Stimulated activated CD8-positive, alpha-beta memory T cell treated with anti-CD3 and anti-CD28 coated beads, Interleukin-2, amount 100 ng/mL, for 1 hour (primary cell): ENCODE measurements at places on chromosomes 12 and 14.

DNA sequence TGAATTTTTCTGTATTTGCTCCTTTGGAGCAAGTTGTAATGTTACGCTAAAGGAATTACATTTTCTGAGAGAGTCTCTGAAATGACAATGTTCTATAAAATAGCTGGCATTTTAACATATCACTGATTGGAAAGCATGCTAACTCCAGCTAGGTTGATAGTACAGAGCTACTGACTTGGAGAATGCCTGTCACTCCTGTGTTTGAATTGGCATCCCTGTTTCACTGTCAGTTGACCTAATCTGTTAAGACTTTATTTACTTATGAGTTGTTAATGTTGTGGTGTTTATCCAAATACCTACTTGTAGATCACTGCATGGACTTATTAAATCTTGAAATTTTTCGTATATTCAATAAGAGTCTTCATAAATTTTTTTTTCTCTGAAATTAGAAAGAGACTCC is 33.6 kb downstream of the HCFC2 start:
- no peak for DNase-seq

GRCh38 chr14:41000350-41000749 is 606.3 kb upstream of the LRFN5 start:
- DNase-seq: no peak

DNA sequence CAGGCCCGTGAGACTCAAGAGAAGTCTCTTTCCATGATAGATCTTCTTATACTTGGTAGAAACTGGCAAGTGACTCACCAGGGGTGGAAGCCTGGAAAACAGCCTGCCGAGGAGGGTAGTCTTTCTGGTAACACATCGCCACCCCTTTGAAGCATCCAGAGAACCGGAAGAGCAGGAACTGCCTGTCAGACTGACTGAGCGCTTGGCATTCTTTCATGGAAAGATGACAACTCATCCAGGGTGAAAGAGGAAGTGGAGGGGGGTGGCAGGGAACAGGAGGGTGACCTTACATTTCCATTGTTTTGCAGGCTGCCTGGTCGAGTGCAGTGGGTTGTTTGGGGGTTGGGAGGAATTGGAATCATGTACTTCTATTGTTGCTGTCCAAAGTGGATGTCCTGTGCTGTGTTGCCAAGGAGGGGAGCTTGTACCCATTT is 34.5 kb downstream of the PRKCH start:
- no peak for DNase-seq

- no peak for DNase-seq
Observed at GRCh38 chr12:4859478-4860210, 50.1 kb upstream of the KCNA1 start.

DNA sequence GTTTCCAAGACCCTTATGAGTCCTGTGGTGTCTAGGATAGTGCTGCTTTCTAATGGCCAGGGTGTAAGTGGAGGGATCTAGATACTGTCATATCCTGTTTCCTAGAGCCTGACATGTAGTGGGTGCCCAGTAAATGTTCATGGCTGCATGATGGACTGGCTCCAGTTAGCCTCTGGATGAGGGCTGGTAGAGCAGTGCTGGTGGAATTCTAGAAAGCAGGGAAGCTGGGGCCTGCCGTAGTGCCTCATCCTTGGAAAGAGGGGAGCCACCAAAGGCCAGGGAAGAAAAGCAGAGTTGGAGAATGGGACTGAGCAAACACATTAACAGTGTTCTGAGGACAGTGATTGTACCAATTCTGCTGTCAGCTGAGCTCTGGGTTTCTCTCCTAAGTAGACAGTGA is 637 bp downstream of the GZMB start:
- no peak for DNase-seq

DNA sequence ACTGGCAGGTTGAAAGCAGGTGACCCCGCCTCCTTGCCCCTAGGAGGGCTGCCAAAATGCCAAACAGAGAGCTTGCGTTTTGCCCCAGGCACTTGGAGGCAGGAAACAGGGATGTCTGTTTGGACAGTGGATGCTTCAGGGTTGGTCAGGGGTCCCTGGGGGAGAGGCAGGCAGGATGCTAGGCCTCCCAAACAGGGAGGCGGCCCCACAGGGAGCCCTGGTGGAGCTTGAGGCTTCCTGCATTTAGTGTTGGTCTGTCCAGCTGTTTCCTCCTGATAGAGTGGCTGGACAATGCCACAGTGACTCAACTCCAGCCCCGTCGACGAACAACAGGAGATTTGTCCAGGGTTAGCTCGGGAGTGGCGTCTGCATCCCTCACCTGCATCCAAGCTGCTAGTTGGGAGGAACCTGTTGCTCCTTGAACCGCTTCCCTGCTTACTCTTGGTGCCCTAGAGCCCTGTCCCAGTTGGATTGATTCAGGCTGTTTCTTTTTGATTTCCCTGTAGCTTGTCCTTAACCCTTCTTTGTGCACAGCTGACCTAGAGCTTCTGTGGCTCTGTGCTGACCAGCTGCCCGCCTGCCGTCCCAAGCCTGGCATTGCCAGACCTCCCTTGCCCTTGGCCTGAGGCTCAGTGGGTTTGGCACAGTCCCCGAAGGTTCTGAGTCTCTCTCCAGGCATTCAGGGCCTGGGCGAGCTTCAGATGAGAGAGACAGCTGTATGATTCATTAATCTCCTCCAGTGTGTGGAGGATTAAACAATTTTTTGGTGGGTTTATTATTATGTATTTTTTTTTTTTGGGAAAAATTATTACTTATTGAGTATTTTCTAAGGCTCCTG is 45.9 kb downstream of the TSPAN9 start:
- DNase-seq: no peak

GRCh38 chr12:63152321-63152700 is 1.3 kb upstream of the AVPR1A start:
- DNase-seq: no peak

DNA sequence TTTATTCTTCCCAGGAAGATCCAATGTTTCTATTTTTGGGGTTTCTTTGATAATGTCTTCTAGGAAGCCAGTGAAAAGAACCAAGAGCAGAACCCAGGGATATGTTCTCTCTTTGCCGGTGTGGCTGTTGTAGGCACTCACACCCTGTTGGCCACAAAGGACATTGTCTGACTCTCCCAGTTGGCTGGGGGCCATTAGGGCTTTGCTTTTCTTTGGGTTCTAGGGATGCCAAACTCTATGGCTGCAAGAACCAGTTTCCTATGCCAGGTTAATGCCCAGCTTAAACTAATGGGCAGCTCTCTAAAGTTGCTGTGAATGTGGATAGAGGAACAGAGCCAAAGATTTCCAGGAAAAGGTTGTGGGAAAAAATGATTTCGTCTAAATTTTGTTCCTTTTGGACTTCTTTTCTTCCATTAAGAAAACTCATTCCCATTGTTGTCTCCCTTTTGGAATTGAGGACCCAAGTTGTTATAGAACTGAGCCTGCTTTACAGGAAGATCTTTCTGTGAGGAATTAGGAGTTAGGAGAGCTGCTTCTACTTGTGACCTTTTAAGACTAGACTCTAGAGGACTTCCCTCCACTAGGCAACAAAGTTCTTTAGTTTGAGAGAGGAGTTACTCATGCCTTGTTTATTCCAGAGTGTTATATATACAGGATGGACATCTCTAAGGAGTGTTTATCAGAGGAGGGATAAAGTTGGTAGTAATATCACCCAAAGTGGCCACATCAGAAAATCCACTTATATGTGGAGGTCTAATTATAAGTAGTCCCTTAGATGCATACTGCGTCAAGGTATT is 13.1 kb downstream of the COPZ1 start:
- no peak for DNase-seq

- no peak for DNase-seq
Observed at GRCh38 chr14:60003991-60004390, 84.0 kb downstream of the LRRC9 start.

DNA sequence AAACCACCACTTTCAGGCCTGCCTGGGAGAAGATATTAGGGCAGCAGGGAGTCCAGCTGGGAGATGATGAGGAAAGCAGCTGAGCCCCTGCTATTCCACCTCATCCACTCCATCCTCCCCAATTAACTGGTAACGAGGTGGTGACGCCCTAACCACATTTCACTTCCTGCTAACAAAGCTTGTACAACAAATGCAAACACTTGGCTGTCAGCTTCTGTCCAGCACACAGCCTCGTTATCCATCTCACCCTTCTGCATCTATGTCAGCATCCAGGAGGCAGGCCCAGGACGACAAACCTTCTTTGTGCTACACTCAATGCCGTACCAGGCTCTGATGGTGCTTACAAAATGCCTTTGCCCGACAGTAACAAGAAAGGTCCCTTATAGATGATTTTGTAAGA is 225.4 kb downstream of the APAF1 start:
- no peak for DNase-seq

DNA sequence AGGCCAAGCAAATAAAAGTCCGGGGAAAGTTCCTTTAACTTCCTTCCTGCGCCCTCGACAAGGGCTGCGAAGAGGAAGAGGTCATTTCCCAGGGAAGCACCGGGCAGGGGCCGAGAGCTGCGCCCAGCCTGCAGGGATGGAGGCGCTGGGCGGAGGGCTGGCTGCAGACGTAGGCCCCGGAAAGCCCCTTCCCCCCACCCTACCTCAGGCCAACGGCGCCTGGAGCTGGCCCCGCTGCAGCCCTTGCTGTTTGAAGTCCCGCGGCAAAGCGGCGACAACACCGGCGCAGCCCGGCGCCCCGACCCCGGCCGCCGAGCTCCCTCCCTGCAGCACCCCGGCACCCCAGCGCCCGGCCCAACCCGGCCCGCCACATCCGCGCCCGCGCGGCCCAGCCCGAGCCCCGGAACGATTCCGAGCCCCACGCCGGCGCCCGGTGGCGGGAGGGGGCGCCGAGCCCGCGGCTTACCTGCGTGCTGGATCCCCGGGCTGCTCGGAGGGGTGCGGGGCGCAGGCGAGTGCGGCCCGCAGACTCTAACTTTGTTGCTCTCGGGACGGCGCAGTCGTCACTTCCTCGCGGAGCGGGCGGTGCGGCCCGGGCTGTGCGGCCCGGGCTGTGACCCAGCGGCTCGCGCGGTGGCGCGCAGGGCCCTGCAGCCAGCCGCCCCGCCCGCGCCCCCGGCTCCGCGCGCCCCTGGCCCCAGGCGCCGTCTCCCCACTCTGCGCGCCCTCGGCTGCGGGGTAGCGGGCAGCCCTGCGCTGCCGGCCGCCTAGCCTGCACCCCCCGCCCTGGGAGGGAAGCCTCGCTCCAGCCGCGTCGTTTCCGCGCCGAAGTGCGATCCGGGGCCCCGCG is 64.8 kb upstream of the PTGR2 start:
- peak; percentile 30 for DNase-seq

- DNase-seq: no peak
Observed at GRCh38 chr12:124677552-124678356, 110.3 kb upstream of the NCOR2 start.

DNA sequence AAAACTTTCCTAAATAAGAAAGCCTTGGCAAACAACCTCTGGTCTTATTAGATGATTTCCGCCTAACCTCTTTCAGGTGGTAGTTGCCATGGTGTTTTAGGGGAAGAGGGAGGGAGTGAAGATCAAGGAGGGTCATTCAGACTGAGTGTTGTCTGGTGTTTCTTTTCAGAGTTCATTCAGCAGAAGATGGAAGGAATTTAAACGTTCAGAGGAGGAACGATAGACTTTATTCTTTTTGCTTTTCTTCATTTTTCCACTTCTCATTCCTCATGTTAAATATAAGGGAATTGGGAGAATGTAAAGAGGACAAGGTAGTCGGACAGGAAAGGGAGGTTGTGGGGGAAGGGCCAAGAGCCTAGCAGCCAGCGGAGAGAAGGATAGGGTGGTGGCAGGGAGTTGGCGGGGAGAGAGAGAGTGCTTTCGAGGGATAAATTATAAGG is 17.4 kb upstream of the SALL2 start:
- DNase-seq: no peak

- no peak for DNase-seq
Observed at GRCh38 chr14:31947680-31948595, 129.2 kb upstream of the ARHGAP5 start.

GRCh38 chr14:99265571-99265970 is 6.4 kb downstream of the BCL11B start:
- no peak for DNase-seq

- no peak for DNase-seq
Observed at GRCh38 chr12:48777501-48778400, 11.1 kb downstream of the ADCY6 start.
